Activated CD8-positive, alpha-beta T cell treated with anti-CD3 and anti-CD28 coated beads for 36 hours (primary cell): ENCODE measurements at places on chromosomes 2 and 18. TPM values are rescaled to one million over a fixed set of nuclear protein-coding genes. Genes with fewer than 3 reads are reported as not detected.

The SAG gene
- not detected for total RNA-seq

The UGT1A6 gene
- not detected for total RNA-seq

The GCKR gene
- total RNA-seq: not detected

The LYPD6 gene
- not detected for total RNA-seq

The ANKRD62 gene
- total RNA-seq: not detected

The ARHGAP15 gene
- total RNA-seq: 71.3 TPM

The AGPS gene
- 55.7 TPM for total RNA-seq

The LDAH gene
- 29.3 TPM for total RNA-seq

The INHBB gene
- total RNA-seq: not detected

The C2orf80 gene
- total RNA-seq: not detected

The BIN1 gene
- total RNA-seq: 102 TPM

The DSG4 gene
- not detected for total RNA-seq

The CBLN2 gene
- not detected for total RNA-seq

The UCN gene
- 2.7 TPM for total RNA-seq

The THADA gene
- total RNA-seq: 31.6 TPM

The GNLY gene
- total RNA-seq: 52.6 TPM

The LOXHD1 gene
- 0.45 TPM for total RNA-seq

The FSHR gene
- not detected for total RNA-seq

The NOSTRIN gene
- total RNA-seq: not detected

The MC5R gene
- not detected for total RNA-seq

The MTLN gene
- total RNA-seq: 92.1 TPM

The GPBAR1 gene
- 0.16 TPM for total RNA-seq

The CD28 gene
- 97.3 TPM for total RNA-seq

The LBX2 gene
- total RNA-seq: 0.43 TPM

The MARCO gene
- not detected for total RNA-seq

The HOXD13 gene
- total RNA-seq: not detected

The ACVR2A gene
- total RNA-seq: 0.63 TPM

The FEV gene
- not detected for total RNA-seq
